ENCODE measurements at places on chromosomes 6 and 20. TPM values are rescaled to one million over a fixed set of nuclear protein-coding genes. Genes with fewer than 3 reads are reported as not detected.
A peak's percentile ranks its signal among the peaks of the same experiment; 100 is the strongest.

DNA sequence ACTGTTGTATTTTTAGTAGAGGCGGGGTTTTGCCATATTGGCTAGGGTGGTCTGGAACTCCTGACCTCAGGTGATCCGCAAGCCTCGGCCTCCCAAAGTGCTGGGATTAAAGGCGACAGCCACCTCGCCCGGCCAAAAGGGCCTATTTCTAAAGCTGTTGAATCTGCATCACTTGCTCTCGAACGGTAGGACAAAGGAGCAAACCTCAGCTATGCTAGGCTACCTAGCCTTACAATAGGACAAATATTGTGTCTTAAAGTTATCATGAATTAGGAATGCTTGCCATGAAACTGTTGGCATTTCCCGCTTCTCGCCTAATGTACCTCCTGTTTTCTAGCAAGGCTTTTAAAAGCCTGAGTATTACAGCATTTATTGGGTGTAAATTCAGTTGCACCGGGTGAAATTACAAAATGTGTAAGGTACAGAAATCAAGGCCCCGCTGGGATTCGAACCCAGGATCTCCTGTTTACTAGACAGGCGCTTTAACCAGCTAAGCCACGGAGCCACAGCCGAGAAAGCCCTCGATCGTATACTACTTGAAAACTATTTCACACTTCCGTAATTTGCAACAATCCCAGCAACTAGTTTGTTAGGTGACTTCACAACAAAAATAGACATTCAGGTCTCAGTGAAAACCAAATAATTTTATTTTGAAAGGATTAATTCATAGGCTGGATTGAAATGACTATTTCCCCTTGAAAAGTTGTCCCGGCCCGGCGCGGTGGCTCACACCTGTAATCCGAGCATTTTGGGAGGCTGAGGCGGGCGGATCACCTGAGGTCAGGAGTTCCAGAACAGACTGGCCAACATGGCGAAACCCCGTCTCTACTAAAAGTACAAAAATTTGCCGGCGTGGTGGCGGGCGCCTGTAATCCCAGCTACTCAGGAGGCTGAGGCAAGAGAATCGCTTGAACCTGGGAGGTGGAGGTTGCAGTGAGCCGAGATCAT, 211.6 kb upstream of the ZNF184 start:
- DNase-seq, result peak; percentile 64

The FAM209B gene
- total RNA-seq, result 0.80 TPM

GRCh38 chr6:15327271-15327670, 81.4 kb downstream of the JARID2 start:
- peak; percentile 47 for DNase-seq

DNA sequence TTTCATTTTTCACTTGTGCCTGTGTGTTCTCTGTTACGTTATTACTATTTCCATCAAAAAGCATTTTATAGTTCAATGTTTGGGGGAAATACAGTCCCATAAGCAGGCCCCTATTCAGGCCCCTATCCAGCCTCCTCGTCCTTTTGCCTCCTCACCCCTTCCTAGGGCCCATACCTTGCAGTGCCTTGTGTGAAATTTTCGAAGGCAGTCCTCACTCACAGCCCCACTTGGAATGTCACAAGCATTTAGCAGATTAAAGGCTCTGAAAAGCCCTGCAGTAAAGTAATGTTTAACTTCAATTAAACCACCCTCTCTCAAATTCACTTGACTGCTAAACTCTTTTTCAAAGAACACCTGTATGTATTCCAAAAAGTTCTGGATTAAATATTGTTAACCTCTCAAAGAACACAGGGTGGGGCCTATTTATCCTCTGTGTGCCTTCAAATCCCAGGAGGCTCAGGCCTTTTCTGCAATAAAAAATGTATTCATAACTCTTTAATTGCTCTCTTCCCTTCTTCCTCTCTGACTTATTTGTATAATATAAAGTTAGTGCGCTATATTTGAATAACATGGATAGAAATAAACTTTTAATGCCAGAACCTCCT, 202.5 kb downstream of the FOXA2 start:
- no peak for DNase-seq

The ANKRD66 gene
- not detected for total RNA-seq

DNA sequence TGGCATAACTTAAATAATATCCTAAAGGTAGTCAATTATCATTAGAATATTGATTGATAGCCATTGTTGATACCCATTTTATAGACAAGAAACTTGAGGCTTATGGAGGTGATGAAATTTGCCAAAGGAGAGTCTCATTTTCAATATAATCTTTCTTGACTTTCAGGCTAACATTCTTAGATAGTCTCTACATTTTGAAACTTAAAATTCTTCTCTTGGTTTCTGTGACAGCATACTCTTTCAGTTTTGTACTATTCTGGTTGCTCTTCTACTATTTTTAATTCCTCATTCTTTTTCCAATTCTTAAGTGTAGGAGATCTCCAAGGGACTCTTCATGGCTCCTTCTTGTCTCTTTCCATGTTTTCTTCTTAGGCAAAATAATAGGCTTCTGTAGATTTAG, 3.7 kb upstream of the SH3BGRL2 start:
- DNase-seq, result no peak

The WFDC10B gene
- not detected for total RNA-seq

- DNase-seq, result no peak
Measured at GRCh38 chr6:122702841-122703240, 76.7 kb upstream of the FABP7 start.

The CLIC5 gene
- 8.4 TPM for total RNA-seq

The ULBP3 gene
- total RNA-seq, result 2.2 TPM

The TSPYL1 gene
- total RNA-seq, result 47.6 TPM

GRCh38 chr6:86331265-86331840, 606.0 kb upstream of the HTR1E start:
- DNase-seq, result no peak

DNA sequence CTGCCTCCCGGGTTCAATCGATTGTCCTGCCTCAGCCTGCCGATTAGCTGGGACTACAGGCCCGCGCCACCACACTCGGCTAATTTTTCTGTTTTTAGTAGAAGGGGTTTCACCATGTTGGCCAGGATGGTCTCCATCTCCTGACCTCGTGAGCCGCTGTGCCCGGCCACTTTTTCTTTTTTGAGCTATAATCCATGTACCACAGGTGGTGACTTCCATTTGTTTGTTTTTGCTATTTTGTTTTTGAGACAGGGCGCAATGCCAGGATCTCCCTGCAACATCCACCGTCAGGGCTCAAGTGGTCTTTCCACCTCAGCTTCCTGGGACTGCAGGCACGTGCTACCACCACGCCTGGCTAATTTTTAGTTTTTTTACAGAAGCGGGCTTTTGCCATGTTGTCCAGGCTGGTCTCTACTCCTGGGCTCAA, 8.5 kb downstream of the HSPA1B start:
- no peak for DNase-seq

- DNase-seq, result no peak
Measured at GRCh38 chr6:142927271-142927580, 17.8 kb downstream of the HIVEP2 start.

The MOG gene
- not detected for total RNA-seq

The COL21A1 gene
- total RNA-seq, result not detected

DNA sequence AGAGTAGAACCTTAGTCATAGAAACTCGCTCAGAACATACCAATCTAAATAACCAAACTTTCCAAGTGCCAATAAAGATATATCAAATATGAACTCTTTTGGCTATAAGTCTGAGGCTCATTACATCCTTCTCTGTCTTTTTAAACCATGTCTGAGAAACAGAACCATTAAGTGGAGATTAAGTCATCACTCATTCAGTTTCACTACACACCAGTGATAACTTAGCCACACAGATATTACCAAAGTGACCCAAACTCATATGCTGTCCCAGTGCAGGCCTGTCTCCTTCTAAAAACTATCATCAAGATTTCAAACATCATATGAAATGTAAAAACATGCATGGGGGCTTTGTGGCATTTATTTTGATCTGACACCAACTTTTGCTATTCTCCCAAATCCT, 12.0 kb downstream of the GCLC start:
- no peak for DNase-seq

The SLC44A4 gene
- not detected for total RNA-seq

GRCh38 chr6:151551223-151551857, 57.5 kb downstream of the CCDC170 start:
- no peak for DNase-seq

GRCh38 chr6:152380351-152380767, 256.8 kb downstream of the SYNE1 start:
- no peak for DNase-seq

The TUBE1 gene
- total RNA-seq, result 23.8 TPM

The SOBP gene
- 0.33 TPM for total RNA-seq

DNA sequence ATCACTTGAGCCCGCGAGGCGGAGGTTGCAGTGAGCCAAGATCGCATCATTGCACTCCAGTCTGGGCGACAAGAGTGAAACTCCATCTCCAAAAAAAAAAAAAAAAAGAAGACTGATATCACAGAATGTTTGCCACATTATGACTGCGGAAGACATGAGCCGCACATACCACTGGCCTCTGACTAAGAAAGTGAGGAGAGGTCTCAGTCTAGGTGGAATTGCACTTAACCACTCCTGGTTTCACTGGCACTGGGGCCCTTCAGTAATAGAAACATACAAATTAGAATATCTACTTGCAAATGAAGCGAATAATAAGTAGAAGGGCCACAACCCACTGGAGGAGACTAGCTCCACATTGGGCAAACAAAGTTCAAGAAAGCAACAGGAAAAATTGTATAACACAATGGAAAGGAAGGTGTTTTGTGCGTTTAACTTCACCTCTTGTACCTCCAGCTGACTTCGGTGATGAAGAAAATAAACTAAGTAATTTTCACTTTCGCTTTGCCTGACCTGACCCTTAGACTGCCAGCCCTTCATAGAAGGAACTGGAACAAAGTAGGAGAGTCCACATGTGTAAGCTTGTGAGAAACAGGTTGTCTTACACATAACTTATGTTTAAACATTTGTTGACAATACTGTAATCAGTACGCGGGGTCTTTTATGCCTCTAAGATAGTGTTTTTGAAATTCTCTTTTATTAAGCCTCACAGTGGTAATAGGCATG, 147.5 kb upstream of the TSHZ2 start:
- no peak for DNase-seq

DNA sequence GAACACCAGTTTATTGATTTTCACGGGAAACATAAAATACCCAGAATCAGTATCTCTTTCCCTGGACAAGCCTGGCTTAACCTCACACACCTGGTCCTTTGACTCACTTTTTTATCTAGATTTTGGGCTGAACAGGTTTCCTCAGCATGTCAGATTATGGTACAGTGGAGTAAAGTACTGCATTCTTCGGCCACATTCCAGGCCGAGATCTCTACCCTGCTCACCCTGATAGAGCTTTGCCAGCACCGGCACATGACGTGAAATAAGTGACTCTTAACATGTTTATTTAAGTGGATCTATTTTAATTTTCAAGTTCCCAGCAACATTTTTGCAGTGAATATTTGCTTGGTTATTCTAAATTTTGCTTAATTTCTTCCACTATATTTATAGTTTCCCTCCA, 79.0 kb upstream of the POPDC3 start:
- no peak for DNase-seq

GRCh38 chr20:60271597-60271996, 313.4 kb downstream of the CDH26 start:
- no peak for DNase-seq

DNA sequence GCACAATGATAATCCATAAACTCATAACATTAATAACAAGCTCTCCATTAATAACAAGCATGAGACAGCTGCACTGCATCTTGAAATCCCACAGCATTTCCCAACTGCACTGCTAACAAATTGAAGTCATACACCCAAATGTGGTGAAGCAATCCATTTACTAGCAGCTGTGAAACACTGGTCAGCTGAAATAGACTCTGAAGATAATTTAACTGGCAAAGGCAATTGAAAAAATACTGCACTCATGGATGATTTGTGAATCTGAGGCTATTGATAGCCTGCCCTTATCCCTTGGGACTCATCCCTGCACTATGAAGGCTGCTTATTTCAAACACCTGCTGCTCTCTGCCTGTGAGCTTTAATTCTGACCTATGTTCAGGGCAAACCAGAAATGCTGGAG, 49.1 kb upstream of the PLCB1 start:
- DNase-seq, result no peak

GRCh38 chr6:90621581-90621980, 34.7 kb upstream of the MAP3K7 start:
- no peak for DNase-seq

Measured in activated CD4-positive, alpha-beta memory T cell treated with anti-CD3 and anti-CD28 coated beads, Interleukin-2, amount 10 ng/mL, durations not matched to agents 7 days and 5 days (primary cell).